Skeletal muscle cell (primary cell): ENCODE measurements at places on chromosomes 12 and 14.

- peak; percentile 17 for DNase-seq
Observed at GRCh38 chr12:73863546-73863945, 674.1 kb upstream of the ATXN7L3B start.

- no peak for DNase-seq
Observed at GRCh38 chr12:5094986-5095385, 51.3 kb downstream of the KCNA5 start.

- no peak for DNase-seq
Observed at GRCh38 chr14:101757064-101757838, 4.3 kb upstream of the PPP2R5C start.

DNA sequence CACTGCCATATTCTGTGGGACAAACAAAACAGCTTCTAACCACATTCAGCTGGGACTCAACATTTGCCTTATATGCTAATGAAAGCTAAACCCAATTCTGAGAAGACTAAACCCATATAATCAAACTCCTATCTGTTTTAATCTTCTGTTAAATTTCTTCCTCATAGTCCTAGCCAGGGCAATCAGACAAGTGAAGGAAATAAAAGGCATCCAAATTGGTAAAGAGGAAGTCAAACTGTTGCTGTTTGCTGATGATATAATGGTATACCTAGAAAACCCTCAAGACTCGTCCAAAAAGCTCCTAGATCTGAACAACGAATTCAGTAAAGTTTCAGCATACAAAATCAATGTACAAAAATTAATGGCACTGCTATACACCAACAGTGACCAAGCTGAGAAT lies 157.1 kb downstream of the PHLDA1 start:
- no peak for DNase-seq

DNA sequence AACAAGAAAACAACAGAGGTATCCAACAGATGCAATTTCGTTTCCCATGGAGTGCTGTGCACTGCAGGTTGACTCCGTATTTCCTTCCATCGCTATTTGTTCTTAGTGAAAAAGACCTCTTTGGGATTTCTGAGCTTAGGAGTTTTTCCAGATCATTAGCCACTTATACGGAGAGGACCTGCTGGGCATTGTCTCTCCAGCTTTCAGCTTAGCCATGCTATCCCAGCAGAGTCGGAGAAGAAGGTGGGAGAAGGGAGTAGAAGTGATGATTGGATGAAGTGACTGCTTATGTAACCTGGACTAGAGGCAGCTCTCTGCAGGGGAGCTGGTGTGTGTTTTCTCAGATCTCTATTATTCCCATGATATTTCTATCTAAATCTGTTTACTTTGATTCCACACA lies 737.7 kb downstream of the DIO2 start:
- no peak for DNase-seq

- DNase-seq: no peak
Observed at GRCh38 chr12:104356231-104357115, 52.9 kb downstream of the EID3 start.

DNA sequence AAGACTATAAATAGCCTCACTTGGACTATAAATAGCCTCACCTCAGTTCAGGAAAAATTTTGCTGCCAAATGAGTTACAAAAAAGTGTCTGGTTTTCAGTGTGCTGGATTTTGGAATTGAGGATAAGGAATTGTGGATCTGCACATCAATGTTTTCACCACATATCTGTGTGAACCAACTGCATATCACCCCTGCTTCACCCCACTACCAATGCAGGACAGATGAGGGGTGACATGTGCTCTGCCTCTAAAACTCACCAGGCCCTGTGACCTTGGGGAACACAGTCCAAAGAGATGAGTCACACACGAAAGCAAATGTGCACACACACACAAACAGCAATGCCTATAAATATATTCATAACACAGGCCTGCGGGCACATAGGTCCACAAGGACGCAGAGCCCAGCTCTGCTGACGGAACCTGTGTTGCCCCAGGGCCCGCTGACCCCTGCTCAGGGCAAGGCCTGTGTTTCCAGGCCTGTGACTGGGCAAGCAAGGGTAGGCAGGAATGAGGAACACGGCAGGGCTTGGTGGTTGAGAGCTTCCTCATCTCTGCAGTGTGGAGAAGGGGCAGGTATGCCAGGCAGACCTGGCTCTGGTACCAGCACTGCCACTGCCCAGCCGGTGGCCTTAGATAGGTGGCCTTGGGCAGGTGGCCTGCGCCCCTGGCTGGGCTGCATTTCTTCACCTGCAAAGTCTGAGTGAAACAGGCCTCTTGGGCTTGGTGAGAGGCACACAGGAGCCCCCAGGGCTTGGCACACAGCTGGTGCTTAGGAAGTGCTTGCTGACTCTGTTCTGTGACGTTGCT lies 82.4 kb downstream of the ARL6IP4 start:
- DNase-seq: no peak

DNA sequence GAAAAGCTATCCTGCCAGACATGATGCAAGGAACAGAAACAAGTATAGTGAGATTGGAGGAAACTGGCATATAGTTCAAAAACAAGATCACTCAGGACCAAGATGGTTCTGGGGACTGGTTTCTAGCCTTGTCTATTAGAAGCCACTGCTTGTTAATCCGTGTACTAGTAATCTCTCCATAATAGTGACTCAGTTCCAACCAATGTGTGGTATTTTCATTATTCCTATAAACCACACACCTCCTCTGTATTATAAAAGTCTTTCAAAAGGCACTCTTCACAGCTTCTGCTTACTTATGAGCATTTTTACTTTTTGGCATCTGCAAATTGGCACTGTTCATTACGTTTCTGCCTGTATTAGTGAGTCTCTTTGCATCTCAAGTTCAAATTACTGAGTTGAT lies 140.3 kb downstream of the SLC6A15 start:
- no peak for DNase-seq

GRCh38 chr12:112140728-112141127 lies 15.4 kb downstream of the TRAFD1 start:
- no peak for DNase-seq

- DNase-seq: no peak
Observed at GRCh38 chr12:73529231-73529630, 1008.4 kb upstream of the ATXN7L3B start.

- DNase-seq: no peak
Observed at GRCh38 chr14:103273145-103273744, 60.8 kb upstream of the EIF5 start.

DNA sequence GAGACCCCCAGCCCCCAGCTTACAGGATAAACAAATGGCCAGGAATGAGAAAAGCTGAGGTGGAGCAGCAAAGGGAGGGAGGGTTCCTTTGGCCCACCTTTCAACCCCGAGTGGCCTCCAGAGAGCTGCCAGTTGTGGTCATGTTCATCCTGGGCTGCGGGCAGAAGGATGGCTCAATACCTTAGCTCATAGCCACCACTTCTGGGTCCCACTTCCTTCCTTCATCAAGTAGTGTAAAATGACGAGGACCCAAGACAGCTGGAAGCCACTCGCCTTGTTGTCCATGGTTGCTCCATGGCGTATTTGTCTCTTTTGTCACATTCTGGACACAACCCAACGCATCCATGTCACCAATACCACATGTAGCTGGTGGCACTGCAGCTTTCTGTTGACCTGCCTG lies 24.2 kb downstream of the CRACR2A start:
- DNase-seq: no peak

- DNase-seq: no peak
Observed at GRCh38 chr14:75906680-75907280, 75.0 kb downstream of the TGFB3 start.

DNA sequence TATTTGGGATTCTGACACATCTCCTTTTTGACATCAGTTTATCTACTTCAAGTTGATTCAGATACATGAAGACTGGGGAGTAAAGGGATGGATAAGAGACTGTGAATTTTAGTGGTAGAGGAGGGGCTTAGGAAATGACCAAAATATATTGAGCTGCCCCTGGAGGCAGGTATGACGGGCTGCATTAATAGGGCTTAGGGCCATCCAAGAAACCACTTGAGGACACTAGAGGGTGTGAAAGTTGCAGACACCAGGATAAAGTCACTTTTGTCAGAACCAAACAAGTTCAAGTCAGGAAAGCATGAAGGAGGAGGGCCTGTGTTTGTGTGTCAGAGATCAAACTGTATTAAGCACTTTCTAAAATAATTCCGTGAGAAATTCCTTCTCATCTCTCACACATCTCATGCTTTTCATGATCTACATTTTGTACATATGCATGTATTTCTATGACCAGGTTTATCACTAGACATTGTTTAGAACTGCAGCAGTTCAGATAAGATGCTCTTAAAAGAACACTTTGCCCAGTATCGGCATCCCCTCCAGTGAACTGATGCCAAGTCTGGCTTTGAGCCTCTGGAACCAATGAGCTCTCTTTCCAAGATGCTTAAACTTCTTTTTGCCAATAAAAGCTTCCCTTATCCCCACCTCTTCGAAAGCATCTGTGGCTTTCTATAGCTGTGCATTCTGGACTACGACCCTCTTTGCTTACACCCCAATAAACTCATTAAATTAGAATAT lies 136.9 kb downstream of the SLC38A1 start:
- DNase-seq: no peak

DNA sequence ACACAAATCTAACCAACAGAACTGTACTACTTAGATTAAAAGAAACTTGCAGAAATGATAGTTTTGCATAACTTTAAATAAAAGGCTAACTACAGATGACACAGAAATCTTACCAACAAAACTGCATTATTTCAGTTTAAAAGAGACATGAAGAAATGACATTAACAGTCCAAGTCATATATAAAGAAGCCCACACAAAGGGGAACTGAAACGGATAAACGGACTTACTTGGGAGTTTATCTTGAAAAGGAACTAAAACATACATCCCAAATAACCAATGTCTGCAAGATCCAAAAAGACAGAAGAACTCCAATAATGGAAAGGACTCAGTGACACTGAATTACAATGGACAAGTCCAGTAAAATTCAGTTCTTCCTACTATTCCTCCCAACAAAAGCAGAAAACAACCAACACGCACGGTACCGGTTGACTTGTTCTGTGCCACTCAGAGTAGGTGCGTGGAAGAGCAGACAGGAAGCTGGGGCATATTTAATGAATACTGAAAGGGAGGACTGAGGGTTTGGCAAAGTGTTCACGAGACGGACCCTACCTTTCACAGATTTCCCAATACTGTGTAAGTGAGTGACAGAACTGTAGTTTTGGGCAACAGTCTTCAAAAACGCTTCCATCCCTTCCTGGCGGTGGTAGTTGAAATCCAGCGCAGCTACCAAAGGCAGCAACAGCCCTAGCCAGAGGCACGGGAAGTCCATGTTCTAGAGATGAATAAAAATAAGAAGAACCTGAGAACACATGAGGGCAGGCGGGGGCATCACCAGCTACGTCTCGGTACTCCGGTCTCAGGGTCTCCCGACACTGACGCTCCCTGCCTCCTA lies 627 bp downstream of the CPM start:
- DNase-seq: no peak

DNA sequence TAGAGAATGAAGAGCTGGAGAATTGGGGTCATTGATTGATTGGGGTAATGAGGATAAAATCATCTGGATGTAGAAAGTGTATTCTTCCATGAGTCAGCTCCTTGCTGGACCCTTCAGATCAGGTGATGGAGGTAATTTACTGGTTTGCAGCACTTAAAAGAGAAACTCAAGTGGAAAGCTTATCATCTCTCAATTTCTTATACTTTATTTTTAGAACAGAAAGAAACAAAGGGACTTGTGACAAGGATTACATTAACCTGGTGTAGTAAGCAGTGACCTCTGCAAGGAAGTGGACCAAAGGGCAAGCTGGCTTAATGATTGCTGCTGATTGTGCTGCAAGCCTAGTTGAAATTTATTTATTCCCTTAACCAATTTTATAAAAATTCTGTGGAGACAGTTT lies 405.0 kb downstream of the TRHDE start:
- DNase-seq: no peak

DNA sequence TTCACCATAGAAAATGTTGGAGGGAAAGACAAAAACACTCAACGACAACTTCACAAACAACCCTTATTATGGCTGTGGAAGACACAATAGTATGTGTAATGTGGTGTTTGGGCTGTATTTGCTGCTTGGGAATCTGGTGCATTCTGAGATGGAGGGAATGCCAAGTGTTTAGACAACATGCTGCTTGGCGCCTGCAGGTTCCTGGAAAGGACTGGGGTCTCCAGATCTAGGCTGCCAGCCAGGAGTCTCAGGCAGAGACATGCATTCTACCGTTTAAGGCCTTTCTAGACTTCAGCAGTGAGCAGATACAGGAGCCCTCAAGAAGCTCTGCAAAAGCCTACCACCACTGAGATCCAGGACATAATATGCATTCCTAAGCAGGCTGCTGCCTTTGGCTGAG lies 418.7 kb downstream of the NRXN3 start:
- DNase-seq: no peak

DNA sequence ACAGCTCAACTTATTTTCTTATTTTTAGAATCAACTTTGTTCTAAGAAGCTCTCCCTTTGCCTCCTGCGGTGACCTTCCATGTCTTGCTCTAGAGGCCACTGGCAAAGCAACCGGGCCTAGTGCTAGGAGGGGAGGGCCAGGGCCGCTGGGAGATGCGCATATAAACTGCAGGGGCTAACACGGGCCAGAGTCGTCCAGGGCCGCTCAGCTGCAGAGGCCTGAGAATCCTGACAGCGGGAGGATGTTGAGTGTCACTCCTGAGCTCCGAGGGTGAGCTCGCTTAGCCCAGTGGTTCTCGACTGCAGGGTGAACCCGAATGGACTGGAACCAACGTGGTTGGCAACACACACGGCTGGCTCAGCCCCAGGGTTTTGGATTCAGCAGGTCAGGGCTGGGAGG lies 6.5 kb upstream of the PIWIL1 start:
- no peak for DNase-seq

DNA sequence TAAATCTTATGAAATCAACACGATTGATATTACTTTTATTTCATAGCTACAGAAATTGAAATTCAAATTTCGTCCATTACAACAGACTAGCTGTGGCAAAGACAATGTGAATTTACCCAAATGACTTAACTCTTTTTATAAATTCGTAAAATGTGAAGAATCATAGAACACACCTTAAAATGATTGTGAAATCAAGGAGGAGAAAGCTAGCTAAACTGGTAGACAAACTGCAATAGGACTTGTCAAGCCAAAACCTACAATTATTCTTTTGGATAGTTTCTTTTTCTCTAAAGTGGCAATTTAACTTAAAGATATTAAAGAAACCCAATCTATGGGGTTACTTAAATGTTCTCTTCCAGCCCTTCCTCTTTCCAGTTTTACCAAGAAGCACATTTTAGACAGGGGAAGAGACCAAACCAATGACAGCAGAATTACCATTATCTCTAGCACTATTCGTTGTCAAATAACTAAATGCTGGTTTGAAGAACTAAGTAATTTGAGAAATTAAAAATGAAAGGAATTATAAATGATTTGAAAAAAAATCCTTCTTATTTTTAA lies 807 bp upstream of the SLC16A7 start:
- DNase-seq: no peak

DNA sequence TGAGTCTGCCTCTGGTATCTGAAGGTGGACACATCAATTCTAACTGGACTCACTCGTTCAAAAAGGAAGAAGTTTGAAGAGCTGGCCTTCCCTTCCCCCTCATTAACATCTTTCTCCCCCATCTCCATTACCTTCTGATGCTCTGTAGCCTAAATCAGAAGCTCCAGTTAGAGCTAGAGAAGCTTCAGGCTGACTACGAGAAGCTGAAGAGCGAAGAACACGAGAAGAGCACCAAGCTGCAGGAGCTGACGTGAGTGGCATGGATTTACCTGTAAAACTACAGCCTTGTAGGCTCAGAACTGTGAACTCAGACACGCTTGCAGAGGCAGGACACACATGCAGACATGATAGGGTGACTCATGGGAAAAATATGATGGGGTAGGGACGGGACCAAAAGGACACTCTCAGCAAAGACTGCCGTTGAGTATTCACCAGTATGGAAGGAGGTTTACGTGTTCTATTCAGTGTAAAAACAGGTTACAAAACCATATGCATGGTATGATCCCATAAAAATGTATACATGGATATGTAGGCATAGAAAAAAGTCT lies 14.3 kb upstream of the PIP4K2C start:
- no peak for DNase-seq

GRCh38 chr14:66041582-66041981 lies 444.6 kb upstream of the CCDC196 start:
- DNase-seq: no peak
